GM12892 (cell line): ENCODE measurements at places on chromosomes 7 and 10.
A peak's percentile ranks its signal among the peaks of the same experiment; 100 is the strongest.

DNA sequence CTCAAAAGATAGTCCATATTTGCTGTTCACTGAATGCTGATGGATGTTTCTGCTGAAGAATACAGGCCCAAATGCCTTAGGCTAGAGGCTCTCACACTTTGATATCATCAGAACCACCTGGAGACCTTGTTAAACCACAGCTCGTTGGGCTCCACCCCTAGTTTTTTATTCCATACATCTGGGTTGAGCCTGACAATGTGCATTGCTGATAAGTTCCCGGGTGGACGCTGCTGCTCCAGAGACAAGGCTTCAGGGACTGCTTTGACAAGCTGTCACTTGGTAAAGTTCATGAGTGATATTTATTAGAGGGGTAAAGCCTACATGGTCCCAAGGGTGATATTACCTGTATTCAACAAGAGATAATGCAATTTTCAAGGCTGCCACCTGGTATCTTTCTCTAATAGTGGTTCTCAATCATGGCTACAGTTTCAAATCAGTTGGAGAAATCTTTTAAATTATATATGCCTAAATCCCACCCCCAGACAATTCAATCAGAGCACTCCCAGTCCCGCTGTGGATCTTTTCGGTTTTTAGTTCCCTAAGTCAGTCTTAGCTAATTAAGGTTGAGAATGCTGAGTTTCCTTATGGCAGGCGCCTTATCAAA lies 107.1 kb upstream of the GSDME start:
- DNase-seq, result no peak

DNA sequence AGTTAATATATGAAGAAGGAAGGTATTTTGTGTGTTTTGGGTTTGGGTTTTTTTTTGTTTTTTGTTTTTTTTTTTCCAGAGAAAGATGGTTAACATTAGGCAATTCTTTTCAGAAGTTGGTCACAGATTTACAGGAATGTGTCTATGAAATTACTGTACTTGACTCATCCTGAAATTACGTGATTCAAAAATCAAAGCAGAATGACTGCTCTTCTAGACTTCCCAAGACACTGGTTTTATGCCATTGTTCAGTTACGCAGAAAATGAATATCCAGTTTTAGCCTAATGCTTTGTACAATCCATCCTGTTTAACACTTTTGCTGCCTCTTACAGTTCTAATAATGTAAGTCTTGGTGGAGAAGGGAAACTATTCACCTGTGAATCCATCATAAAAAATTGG lies 39.7 kb upstream of the CELF2 start:
- DNase-seq, result no peak

DNA sequence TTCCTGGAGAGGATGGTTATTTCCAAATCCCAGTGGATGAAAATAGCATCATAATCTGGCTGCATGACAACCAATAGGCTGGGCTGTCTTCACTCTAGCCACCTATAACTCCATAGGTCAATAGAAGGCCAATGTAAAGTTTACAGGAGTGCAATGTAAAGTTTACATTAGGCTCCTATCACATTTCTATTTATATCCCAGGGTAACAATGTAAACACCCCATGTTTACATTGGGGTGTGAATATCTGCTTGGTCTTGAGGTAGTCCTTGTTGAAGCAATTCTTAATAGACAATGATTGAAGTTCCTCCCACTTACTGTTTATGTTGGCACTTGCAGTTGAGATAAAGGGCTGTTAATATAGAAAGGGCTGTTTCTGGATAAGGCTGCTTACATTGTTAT lies 21.5 kb downstream of the CH25H start:
- DNase-seq, result no peak

DNA sequence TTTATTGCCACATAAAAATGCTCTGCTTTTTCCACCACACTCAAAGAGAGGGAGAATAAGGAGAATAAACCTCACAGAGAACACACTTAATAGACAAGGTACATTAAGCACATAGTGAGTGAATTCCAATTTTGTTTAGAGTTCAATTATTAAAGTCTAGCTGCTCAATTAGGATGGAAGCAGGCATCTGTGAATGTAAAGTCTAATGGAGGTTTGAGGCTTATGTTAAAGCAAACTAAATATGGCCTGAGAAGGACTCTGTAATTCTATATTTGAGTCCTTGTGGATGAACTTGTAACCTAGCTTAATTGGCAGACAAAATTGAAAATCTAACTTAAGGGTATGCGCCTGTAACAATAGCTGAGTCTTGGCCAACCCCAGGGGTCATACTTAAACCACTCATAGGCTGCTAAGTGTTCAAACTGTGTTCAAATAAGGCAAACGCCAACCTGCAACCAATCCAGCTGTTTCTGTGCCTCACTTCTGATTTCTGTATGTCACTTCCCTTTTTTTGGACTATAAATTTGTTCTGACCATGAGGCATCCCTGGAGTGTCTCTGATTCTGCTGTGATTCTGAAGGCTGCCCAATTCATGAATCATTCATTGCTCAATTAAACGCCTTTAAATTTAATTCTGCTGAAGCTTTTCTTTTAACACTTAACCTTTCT lies 31.3 kb upstream of the NME8 start:
- no peak for DNase-seq

- DNase-seq, result no peak
Measured at GRCh38 chr7:13872709-13873108, 116.8 kb downstream of the ETV1 start.

GRCh38 chr7:924541-925231 lies 29.8 kb downstream of the ADAP1 start:
- peak; percentile 74 for DNase-seq

DNA sequence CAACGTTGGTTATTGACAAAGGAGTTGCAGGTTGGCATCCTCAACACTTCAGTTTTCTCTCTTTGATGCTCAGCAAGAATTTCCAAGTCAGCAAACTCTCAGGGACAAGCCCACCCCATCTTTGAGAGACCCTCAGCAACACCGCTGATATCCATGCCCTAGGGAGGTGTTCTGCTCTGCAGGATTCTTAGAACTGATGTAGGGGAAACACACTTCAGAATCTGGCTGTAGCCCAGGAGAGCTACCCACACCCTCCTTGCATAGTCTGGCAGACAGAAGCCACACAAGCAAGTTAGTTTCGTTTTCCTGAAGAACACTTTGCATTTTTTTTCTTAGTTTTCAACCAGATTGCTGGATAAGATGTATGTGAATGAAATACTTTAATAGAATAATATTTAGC lies 822 bp downstream of the SAMD9L start:
- DNase-seq, result peak; percentile 7

- DNase-seq, result no peak
Measured at GRCh38 chr10:58672845-58673244, 160.2 kb downstream of the BICC1 start.

DNA sequence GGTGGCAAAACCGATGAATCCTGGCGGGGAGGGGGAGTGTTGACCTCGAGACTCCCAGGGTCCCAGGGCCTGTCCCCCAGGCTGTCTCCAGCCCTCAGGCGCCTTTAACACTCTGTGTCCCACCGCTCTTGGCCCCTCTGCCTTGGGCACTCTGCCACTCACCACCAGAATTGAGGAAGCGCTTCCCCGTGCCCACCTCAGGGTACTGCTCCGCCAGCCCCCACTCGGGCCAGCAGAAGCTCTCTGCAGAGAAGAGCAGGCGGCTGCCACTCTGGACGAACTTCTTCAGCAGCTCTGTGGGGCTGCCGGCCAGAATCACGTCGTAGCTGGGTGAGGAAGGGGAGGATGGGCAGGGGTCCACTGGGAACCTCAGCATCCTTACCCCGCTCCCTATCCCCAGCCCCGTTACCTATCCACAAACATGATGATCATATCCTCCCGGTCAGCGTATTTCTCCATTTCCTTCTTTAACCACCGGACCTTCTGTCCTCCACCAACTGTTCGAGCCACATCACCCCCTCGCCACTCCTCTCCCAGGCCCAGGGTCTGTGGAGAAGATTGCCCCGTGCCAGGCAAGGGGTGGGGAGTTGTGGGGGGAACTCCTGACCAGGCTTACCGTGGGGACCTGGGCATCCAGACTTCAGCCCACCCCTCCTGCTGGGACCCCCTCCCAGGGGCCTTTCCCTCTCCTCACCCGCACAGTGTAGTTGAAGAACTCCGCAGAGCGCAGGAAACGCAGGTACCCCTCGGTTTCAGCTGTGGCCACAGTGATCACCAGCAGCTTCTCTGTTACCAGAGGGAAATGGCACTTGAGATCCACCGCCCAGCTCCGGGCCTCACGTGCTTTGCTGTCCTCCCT lies 1.2 kb downstream of the PLOD3 start:
- no peak for DNase-seq

- no peak for DNase-seq
Measured at GRCh38 chr7:133409966-133410365, 157.1 kb downstream of the EXOC4 start.

DNA sequence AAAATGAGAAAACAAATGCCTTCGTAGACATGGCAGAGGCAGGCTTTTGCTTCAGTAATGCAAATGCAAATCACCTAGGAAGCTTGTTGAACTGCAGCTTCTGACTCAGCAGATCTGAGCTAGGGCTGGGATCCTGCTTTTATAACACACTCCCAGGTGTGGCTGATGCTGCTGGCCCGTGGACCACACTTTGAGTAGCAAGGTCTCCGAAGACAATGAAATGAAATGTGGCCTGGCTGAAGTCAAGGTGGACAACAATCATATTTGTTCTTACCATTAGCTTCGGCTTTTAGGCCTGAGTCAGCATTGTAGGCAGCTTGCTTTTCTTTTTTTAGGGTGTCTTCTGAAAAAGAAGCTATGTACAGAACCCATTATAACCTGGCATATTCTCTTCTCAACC lies 26.3 kb downstream of the COL17A1 start:
- no peak for DNase-seq

DNA sequence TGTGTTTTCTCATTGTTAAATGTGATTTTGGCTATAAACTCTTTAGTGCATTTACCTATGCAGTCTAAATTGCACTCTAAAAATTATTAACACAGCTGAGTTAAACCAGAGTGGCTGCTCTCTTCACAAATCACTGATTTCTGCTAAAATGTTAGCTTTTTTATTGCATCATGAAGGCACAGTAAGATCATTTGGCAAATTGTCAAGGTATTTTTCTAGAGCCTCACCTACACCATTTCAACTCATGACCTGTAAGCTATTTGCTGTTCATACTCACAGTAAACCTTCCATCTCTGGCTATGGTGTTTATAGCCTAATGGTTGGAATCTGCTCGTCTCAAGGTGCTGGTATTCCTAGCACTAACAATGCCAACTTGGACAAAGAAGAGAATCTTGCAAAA lies 25.7 kb downstream of the NDUFB2 start:
- DNase-seq, result no peak

DNA sequence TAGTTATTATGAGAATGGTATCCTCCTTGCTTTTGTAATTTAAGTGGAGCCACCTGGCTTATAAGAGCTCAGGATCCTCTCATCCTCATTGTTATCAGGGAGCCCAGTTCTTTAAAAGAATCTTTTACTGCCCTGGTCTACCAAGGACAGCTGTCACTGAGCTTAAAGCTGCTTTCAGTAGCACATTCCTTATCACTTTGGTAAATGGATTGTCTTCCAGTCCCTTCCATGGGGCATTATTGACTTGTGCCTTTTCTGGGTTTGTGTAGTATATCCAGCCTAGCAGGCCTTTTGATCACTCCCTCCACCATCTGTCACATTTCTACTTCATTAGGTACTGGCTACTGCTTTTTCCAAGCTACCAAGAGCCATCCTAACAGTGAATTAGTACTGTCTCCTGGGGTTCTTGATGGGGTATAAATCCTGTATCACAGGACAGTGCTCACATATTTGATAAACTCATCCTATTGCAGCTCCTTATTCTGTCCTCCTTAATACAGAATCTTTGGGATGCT lies 208.9 kb downstream of the TMEM26 start:
- DNase-seq, result no peak

DNA sequence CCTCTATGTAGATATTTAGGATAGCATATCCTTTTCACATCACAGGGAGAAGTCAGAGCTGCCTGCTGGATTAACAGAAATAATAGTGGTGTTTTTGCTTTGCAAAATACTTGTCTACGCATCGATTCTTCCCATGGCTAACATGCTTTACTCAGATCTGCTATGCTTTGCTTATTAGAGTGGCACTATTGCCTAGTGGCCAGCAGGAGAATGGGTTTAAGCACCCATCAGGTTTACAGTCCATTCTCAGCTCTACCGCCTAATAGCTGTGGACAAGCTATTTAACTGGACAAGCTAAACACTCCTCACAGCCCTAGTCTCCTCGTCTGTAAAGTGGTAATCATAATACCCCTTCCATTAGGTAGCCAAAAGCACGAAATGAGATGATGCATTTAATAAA lies 218.2 kb upstream of the CCDC6 start:
- DNase-seq, result no peak

GRCh38 chr7:43781726-43782607 lies 23.5 kb downstream of the BLVRA start:
- DNase-seq, result no peak

- DNase-seq, result no peak
Measured at GRCh38 chr7:69020536-69020935, 577.7 kb upstream of the AUTS2 start.

DNA sequence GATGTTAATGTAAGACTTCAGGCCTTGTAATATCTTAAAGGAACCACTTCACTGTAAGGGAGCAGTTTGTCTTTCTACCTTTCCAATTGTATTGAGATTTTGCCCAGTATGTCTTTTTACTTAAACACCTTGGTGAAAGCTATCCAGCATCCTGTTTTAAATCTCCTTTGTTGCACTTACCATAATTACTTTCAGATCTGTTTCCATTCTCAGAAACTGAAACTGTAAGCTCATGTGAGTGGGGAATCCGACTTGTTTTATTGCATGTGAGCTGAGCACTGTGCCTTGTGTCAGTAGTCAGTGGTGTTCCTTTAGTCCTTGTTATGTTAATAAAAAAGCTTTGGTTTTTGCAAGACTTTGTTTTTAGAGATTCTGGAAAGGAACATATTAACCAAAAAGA lies 42.2 kb downstream of the BMPR1A start:
- DNase-seq, result no peak

DNA sequence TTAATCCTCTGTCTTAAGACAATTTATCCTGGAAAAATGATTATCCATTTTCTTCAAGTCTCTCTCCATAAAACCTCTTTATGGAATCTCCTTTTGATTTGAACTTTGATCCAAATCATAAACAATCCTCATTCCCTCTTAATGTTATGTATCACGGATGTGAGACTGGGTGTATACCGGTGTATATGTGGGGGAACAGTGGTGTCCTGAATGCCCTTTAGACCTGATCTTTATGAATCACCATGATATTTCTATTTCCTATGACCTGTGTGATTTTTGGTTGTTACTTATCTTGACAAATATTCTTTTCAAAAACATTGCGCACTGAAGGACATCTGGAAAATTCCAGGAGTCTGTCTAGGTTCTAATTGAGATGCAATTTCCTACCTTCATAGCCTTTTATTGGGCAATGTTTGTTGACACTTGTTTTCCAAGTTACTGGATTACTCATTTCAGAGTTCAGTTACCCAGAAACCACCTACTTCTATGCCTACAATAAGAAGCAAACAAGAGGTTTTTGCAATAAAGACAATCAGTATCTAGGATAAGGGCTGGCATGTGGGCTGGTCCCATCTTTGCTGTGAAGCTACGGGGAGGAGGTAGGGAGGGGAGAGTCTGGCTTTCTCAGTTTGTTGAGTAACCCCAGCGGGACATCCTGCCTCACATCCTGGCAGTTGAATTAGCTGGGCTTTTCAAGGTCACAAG lies 190.4 kb downstream of the CTTNBP2 start:
- no peak for DNase-seq
